ENCODE measurements at places on chromosomes 2 and 18. TPM values are rescaled to one million over a fixed set of nuclear protein-coding genes. Genes with fewer than 3 reads are reported as not detected.

SCTR gene
- not detected for total RNA-seq

SRD5A2 gene
- total RNA-seq, result not detected

PLEKHH2 gene
- total RNA-seq, result 0.54 TPM

SNED1 gene
- 3.6 TPM for total RNA-seq

SERPINB3 gene
- total RNA-seq, result not detected

LONRF2 gene
- total RNA-seq, result 0.21 TPM

DIS3L2 gene
- 25.4 TPM for total RNA-seq

BBS5 gene
- total RNA-seq, result 1.3 TPM

PFN4 gene
- total RNA-seq, result not detected

DSEL gene
- total RNA-seq, result 0.05 TPM

RGPD8 gene
- total RNA-seq, result 13.1 TPM

GPBAR1 gene
- 0.82 TPM for total RNA-seq

PLGLB2 gene
- 2.7 TPM for total RNA-seq

FAM110C gene
- total RNA-seq, result 0.37 TPM

TBR1 gene
- not detected for total RNA-seq

IL1RN gene
- 1.8 TPM for total RNA-seq

MARCO gene
- not detected for total RNA-seq

SMC6 gene
- total RNA-seq, result 32.1 TPM

ARID5A gene
- 57.9 TPM for total RNA-seq

IL1RL1 gene
- total RNA-seq, result 0.09 TPM

ANKRD30BL gene
- total RNA-seq, result not detected

ST8SIA5 gene
- not detected for total RNA-seq

QPCT gene
- not detected for total RNA-seq

IL37 gene
- not detected for total RNA-seq

HNRNPA3 gene
- total RNA-seq, result 298 TPM

GLB1L gene
- total RNA-seq, result 4.9 TPM

LYG1 gene
- total RNA-seq, result 0.98 TPM

AQP12B gene
- total RNA-seq, result not detected

PRSS56 gene
- total RNA-seq, result not detected

OTX1 gene
- total RNA-seq, result 0.58 TPM

CBLN2 gene
- total RNA-seq, result not detected

CHRNG gene
- not detected for total RNA-seq

CHRND gene
- total RNA-seq, result not detected

SH3RF3 gene
- 0.06 TPM for total RNA-seq

UGT1A4 gene
- not detected for total RNA-seq

LIMS1 gene
- total RNA-seq, result 57.2 TPM

ST8SIA3 gene
- total RNA-seq, result not detected

NXPH2 gene
- total RNA-seq, result not detected

UGT1A5 gene
- not detected for total RNA-seq

TEKT4 gene
- total RNA-seq, result not detected

BOLL gene
- not detected for total RNA-seq

IKZF2 gene
- total RNA-seq, result 41.4 TPM

ALLC gene
- total RNA-seq, result not detected

NEU2 gene
- not detected for total RNA-seq

PLCL1 gene
- total RNA-seq, result 0.20 TPM

IRS1 gene
- 4.5 TPM for total RNA-seq

ACVR1C gene
- total RNA-seq, result 1.2 TPM

ANKRD29 gene
- not detected for total RNA-seq

NRP2 gene
- total RNA-seq, result 5.7 TPM

Measured in activated CD8-positive, alpha-beta memory T cell treated with anti-CD3 and anti-CD28 coated beads, Interleukin-2, amount 10 ng/mL, durations not matched to agents 7 days and 5 days (primary cell).